ENCODE measurements at places on chromosomes 12 and 14. TPM values are rescaled to one million over a fixed set of nuclear protein-coding genes. Genes with fewer than 3 reads are reported as not detected.

The NUP37 gene
- 129 TPM for total RNA-seq

The ADAMTS20 gene
- not detected for total RNA-seq

The RDH12 gene
- not detected for total RNA-seq

The LYZ gene
- total RNA-seq = 0.37 TPM

The KRT3 gene
- not detected for total RNA-seq

The NELL2 gene
- 36.3 TPM for total RNA-seq

The SYT10 gene
- not detected for total RNA-seq

The PLA2G1B gene
- not detected for total RNA-seq

The DEPDC4 gene
- 4.1 TPM for total RNA-seq

DNA sequence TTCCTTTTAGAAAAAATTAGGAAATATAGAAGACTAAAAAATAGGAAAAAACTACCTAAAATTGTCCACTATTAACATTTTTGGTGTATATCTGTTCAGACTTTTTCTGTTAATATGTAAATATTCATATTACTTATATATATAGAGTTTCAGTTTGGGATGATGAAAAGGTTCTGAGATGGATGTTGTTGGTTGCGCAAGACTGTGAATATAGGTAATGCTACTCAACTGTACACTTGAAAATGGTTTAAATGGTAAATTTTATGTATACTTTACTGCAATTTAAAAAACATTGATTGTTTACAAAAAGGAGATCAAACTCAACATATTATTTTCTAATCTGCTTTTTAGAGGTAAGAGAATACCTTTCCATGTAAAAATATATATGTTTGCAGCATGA, 200.9 kb downstream of the RAD51B start:
- no peak for DNase-seq

DNA sequence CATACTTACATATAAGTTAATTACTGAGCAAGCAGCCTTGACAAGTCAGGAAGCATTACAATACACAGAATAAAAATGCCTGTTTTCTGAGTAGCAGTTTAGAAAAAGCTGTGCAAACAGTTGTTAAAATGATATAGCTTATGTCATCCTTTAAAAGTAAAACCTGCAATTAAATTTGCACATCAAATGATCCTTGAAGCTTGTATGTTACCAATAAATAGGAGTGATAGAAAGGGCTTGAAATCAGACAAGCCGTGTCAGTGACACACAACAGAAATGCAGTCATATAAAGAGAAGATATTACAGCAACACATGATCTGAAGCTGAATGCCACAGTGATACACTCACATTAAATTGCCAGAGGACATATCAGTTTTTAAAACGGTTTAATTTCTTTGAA, 70.0 kb downstream of the EPS8 start:
- no peak for DNase-seq

GRCh38 chr12:53674977-53675700, 744 bp downstream of the ATP5MC2 start:
- no peak for DNase-seq

DNA sequence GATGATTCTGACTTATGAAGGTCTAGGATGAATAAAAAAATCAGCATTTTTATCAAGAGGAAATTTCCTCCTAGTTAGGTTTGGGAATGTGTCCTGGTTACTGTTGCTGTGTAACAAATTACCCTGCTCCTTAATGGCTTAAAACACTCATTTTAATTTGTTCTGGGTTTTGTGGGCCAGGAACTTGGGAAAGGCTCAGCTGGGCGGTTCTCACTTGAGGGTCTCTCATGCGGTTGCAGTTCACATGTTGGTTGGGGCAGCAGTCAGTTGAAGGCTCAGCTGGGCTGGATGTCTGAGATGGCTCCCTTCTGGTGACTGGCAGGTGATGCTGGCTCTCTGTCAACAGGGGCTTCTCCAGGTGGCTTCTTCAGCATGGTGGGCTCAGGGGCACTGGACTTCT, 214.6 kb downstream of the RBM19 start:
- DNase-seq = no peak

DNA sequence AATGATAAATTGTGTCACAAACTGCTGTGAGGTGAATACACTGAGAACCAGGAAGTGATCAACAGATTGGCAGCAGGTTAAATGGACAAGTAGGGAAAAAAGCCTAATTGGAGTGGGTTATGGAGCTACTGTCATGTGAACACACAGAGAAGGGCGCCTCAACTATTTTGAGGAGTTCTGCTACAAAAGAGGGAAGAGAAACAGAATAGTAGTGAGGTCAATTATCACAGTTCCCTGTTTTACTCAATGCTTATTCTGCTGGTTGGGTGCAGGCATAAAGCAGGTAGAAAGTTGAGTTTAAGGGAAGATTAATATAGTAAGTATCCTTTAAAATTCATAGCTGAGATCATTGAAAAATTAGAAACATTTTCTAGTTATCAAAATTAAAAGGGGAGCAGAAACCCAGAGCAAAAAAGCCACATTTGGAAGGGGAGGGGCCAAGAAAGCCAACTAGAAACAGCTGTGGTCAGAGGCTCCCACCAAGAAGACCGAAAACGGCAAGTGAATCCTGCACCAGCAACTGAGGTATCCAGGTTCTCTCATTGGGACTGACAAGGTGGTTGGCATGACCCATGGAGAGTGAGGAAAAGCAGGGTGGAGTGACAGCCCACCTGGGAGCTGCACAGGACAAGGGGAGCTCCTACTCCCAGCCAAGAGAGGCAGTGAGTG, 105.7 kb downstream of the ZC3H14 start:
- DNase-seq = no peak

GRCh38 chr12:5889381-5890047, 55.5 kb downstream of the ANO2 start:
- peak; percentile 27 for DNase-seq

- DNase-seq = no peak
Observed at GRCh38 chr12:123879101-123879500, 93.5 kb downstream of the CCDC92 start.

- DNase-seq = no peak
Observed at GRCh38 chr12:2845280-2845679, 10.4 kb upstream of the NRIP2 start.

DNA sequence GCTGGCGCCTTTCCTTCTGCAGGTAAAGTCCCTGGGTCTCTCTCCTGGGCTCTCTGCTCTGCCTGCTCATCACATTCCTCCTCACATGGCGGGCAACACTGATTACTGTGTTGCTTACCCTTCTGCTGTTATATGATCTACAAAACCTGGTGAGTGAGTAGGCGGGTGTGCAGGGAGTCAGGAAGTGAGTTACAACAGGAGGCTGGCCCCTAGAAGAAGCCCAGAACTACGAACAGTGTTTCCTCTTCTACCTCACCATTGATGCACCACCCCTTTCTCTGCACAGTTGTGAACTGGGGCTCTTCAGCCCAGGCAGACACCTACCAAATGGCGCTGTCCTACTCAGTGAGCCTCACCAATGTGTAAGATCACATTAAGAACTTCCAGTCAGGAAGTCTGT, 4.9 kb upstream of the KLHL33 start:
- peak; percentile 37 for DNase-seq

- no peak for DNase-seq
Observed at GRCh38 chr14:48665077-48665784, 920.9 kb downstream of the RPS29 start.

DNA sequence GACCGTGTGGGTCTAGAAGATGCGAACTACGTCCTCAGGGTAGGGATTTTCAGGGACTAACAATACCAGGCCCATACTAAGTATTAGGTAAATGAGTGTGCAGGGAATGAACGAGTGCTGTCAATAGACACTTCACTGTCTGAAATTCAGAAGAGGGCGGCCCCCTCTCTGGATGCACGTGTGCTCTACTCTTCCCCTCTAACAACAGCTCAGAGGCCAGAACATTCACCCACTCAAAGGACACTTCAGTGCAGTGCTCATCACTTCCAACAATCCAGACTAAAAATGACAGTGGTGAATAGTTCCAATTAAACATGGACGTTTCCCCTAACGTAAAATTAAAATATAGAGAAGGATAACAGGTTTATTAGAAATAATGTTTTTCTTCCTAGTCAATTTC, 199.9 kb downstream of the CALM1 start:
- DNase-seq = no peak

- peak; percentile 6 for DNase-seq
Observed at GRCh38 chr12:103102225-103102744, 144.8 kb downstream of the ASCL1 start.

DNA sequence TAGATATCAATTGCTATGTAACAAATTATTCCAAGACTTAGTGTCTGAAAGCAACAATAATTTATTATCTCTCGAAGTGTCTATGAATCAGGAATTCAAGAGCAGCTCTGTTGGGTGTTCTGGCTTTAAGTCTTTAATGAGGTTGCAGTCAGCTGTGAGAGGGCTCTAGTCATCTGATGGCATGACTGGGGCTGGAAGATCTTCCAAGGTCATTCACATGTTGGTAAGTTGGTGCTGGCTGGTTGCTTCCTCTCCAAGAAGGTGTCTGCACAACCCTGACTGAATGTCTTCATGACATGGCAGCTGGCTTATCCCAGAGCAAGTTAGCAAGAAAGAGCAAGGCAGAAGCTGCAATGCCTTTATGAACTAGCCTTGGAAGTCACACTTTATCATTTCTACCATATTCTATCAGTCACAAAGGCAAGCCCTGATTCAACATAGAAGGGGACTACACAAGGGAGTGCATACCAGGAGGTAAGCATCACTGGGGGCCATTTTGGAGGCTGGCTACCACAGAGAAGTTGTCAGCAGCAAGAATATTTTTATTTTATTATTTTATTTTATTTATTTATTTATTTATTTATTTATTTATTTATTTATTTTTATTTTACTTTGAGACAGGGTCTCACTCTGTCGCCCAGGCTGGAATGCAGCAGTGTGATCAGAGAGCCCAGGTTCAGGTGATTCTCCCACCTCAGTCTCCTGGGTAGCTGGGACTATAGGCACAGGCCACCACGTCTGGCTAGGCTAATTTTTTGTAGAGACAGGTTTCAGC, 7.6 kb upstream of the SLC38A2 start:
- DNase-seq = no peak

GRCh38 chr12:106146987-106147386, 8.2 kb upstream of the NUAK1 start:
- DNase-seq = no peak

DNA sequence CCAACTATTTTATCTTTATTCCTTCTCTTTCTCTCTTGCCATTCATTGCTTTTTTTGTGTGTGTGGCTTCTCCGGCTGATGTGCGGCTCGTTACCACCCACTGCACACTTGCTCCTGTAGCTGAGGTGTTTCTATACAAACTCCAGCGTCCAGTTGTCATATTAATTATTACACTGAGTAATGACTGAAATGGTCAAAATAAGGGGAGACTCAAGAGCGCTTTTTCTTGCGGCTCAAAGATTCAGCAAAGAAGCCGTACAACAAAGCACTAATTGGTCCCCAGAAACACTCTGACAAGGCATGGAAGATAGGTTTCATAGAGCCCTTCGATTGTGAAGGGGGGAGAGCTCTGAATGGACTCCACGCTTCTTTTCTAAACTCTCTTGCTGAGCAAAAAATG, 5.6 kb upstream of the ASCL1 start:
- no peak for DNase-seq

DNA sequence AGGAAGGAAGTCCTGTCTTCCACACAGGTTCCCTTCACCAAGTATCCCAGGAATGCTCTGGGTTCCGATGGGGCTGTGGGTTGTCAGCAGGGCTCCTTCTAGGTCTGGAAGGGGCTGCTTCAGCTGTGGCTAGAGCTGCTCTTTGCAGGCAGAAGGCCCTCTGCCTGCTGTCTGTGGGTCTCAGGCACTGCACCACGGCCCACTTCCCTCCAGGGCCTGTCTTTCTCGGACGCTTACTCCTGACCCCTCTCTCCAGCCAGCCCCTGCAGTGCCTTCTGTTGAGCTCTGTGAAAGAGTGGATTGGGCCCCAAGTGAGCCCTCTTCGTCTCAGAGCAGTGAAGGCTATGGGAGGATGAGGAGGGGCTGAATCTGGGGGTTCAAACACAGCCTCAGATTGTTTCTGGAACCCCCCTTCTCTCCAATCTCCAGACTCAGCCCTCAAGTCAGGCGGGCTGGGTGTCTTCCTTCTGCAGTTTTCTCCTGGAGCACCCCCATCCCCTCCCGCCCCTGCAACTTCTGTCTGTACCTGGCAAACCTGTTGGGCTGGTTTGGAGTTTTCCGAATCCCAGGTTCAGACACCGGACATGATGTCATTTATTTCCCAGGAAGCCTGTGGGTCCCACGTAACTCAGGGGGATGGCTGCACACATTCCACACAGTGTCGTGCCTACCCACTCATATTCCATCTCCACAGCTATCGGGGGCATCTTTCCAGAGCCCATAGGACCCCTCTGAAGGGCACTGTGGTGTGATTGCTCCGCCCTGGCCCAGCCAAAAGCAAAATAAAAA, 24.9 kb upstream of the SPPL3 start:
- no peak for DNase-seq

GRCh38 chr12:6909421-6910145, 4.8 kb upstream of the ENO2 start:
- DNase-seq = no peak

- DNase-seq = no peak
Observed at GRCh38 chr14:66224492-66225178, 261.5 kb upstream of the CCDC196 start.

DNA sequence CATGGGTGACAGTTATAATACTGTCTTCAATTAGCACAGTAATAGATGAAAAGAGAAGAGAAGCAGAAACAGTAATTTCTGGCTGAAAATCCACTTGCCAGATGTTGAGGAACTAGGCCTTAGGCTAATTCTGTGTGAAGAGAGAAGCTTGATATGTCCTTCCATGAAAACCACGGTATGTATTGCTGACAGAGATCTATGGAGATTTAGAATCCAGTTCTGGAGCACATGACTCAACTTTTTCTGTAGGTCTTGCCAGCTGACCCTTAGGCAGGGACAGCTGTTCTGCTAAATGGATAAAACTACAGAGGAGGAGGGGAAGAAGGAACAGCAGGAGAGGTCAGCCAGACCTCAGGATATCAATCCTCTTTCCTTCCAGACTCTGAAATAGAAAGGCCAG, 211.5 kb downstream of the PRKD1 start:
- no peak for DNase-seq

GRCh38 chr12:122865268-122866231, 30.3 kb downstream of the HIP1R start:
- DNase-seq = peak; percentile 29

DNA sequence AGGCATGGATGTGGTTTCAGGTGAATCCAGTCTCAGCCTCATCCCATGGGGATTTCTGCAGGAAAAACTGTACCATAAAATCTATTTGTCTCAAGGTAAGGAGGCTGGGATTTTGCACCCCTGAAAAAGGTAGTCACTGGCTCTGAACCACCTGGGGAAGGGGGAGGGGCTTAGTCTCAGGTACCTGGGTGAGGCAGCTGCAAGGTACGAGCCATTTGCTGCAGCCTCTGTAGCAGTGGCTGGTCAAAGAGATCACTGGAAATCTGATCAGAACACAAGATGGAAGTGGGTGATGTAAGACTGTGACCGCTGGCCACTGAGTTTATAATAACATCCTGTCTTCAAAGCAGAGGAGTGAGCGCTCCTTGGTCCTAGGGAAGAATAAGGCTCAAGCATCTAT, 209.9 kb upstream of the NOS1 start:
- DNase-seq = no peak

DNA sequence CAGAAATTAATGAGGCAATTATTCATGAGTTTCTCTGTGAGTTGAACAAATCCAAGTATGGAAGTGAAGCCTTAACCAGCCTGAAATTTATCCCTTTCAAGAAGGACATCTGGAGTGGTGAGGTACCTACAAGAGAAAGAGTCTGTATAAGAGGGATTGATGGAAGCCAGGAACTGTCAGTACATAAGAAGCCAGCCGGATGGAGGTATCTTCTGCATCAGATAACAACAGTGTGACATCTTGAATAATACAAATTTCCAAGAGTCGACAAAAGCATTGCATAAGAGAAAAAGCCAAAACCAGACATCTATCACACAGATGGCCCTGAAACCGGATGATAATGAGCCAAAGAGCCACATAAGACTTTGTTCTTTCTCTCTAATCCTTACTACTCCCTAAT, 781.2 kb downstream of the FLRT2 start:
- DNase-seq = no peak

GRCh38 chr12:29879606-29880308, 96.0 kb upstream of the TMTC1 start:
- DNase-seq = no peak
